ENCODE measurements at places on chromosomes 1 and 21. TPM values are rescaled to one million over a fixed set of nuclear protein-coding genes. Genes with fewer than 3 reads are reported as not detected.
A peak's percentile ranks its signal among the peaks of the same experiment; 100 is the strongest.

DNA sequence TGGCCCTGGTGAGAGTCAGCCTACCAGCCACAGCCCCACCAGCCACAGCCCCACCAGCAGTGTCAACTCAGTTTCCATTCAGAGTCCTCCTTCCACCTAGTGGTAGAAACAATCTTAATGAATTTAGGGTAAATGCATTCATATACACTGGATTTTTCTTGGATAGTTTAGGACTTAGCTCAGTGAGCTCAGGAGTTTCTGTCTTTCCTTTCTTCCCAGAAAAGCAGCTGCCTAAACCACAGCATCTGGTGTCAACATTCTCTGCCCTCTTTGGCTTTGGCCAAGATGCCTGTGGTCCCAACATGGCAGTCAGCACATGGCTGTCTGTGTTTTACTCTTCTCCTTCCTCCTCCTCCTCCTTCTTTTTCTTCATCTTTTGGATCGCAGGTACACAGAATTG lies 94.0 kb downstream of the CLIC6 start:
- DNase-seq = no peak

DNA sequence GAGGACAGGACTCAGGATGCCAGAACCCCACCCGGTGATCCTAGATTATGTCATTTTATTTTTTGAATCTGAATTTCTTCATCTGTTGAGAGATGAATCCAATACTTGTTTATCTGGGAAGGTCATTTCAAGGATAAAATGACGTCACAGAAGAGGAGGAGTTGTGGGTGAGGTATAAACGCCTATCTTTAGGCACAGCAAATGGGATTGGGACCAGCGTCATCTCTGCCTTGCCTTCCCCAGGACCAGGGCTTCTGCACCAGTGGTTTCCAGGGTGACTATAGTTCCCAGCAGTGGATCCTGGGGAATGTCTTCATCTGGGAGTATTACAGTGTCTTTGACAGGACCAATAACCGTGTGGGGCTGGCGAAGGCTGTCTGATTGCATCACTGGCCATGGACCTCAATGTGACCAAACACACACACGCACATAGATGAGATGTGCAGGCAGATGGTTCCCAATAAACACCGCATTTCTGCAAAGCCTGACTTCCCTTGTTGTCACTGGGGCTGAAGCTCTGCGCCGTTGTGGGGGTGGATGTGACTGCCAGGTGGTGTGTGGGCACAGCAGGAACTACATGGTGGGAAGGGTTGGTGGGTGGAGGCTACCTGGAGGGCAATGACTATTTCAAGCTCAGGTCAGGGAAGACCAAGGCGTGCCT lies 28.1 kb downstream of the KCNA10 start:
- no peak for DNase-seq

DNA sequence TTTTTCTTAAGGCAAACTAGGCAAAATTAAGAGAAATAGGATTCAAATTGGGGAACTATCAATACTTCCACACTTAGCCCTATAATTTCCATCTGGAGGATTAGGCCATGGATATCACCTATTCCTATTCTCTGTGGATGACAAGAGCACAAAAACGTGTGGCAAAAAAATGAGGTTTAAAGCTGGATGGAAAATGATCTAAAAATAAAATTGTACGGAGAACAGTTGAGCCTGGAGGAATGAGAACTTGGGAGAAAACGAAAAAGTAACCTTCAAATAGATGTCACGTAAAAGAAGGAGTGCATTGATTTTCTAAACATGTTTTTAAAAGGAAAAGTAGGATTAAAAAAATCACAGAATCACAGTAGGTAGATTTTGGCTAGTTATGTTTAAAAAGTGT lies 55.7 kb downstream of the RGS4 start:
- no peak for DNase-seq

GRCh38 chr1:2882966-2883696 lies 81.6 kb upstream of the TTC34 start:
- DNase-seq = no peak

The GJB3 gene
- polyA plus RNA-seq = 163 TPM

DNA sequence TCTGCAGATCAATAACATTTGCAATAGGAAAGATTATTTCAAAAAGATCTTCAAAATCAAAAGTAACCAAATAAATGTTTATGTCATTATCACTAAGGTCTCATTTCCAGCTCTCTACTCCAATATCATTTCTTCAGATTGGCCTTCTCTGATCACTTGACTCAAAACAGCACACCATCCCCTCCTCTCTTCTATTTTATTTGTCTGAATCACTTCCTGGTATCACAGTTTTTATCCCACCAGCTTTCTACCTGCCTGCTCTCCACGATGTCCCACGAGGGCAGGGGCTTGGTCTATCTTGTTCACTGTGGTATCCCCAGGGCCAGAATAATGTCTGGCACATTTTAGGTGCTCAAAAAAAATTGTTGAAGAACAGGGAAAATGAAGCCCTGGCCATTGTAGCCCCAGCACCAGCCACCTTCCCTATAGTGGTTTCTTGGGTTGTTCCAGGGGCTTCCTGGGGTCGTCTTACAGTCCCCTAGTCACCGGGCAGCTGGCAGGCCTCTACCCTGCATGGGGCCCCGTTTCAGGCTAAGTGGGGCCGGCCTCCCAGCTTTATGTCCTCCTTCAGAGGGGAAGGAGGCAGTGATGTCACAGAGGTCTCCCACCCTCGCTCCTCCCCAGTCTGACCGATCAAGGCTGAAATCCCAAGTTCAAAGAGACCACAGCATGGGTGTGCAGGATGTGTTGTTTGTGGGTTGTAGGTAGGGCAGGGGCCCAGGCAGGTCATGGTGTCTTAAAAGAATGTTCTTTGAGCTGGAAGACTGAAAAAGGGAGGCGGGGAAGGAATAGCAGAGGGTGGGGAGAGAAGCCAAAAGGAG lies 3.5 kb upstream of the PADI1 start:
- no peak for DNase-seq

- no peak for DNase-seq
Measured at GRCh38 chr1:156194300-156194652, 372 bp downstream of the SLC25A44 start.

The SPRR1A gene
- polyA plus RNA-seq = 35.0 TPM

The BLACAT1 gene
- polyA plus RNA-seq = 4.0 TPM

The IKBKE gene
- polyA plus RNA-seq = 8.2 TPM

The SV2A gene
- polyA plus RNA-seq = 0.28 TPM

DNA sequence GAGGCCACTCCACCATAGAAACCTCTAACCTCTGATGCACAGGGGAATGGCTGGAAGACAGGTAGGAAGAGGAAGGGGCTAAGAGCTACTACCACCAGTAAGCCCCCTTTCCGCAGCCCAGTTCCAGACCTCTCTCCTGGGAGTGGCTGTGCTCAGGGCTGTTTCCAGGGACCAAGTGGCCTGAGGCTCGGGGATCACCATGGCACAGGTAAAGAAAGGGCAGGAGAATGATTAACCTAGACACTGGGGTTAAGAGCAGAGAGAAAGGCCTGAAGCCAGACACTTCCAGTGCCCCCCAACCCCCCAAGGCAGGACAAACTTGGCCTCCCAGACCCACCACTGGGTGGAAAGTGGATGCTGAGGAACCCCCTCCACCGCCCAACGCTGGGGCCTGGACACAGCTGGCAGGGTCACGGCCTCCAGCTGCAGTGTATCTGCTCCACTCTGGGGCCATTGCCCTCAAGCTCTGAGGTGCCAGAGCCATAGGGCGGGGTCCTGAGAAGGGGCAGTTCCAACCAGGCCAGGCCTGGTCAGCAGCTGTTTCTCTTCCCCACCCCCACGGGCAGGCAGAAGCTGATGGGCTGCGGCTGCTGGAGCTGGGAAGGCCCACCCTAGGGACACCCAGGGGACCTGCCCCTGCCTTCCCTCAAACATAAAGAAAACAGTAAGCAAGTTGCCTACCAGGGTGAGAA lies 2.6 kb downstream of the TAGLN2 start:
- no peak for DNase-seq

The OR10Z1 gene
- not detected for polyA plus RNA-seq

GRCh38 chr1:9374748-9375341 lies 82.2 kb downstream of the SPSB1 start:
- DNase-seq = no peak

The CFAP74 gene
- polyA plus RNA-seq = not detected

DNA sequence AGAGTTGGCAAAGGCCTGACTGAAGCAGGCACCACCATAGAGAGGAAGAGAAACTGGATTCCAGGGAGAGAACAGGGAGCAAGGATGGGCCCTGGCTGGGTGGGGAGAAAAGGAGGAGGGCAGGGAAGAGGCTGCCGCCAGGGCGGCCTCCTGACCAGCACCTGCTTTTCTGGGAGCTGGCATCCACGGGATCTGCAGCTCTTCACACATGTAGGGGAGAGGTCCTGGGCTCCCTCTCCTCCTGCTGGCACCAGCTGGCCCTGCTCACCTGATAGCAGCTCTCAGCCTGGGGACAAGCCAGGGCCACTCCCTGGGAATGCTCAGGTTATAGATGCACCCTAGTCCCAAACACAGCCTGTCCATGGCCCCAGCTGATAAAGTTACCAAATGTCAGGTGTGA lies 39.9 kb downstream of the TEX35 start:
- no peak for DNase-seq

GRCh38 chr1:223709598-223709997 lies 2.7 kb upstream of the CAPN2 start:
- no peak for DNase-seq

The CTSE gene
- polyA plus RNA-seq = 0.68 TPM

DNA sequence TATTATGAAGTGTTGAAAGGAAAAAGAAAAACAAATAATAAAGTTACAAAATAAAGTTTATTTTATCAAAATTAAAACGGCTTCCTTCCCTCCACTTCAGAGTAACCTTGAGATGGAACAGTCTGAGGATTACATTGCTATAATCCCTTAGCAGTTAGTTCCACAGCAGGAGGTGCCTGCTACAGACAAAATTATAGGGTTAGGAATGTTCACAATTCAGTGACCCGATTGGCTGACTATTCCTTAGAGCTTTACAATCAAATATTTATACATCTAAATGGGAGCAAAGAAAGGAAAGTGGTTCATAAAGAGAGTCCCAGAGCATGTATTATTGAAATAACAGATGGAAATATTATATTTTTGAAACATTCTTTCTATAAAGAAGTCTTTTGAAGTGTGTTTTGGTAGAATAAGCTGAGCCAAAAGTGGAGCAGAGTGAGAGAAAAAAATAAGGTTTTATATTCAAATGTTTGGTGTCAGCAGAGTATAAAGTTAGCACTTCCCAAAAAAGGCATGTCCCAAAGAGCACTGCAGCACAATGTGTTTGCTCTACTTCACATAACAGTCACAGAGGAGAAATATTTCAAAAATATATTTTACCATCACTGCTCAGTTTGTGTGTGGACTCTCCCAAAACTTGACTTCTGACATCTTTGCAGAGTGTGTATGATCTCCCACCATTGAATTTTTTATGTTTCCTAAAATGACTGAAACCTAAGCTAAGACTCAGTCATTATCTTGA lies 71.4 kb upstream of the GORAB start:
- DNase-seq = no peak

The LHX8 gene
- polyA plus RNA-seq = not detected

GRCh38 chr21:35034203-35034926 lies 14.7 kb downstream of the RUNX1 start:
- DNase-seq = no peak

DNA sequence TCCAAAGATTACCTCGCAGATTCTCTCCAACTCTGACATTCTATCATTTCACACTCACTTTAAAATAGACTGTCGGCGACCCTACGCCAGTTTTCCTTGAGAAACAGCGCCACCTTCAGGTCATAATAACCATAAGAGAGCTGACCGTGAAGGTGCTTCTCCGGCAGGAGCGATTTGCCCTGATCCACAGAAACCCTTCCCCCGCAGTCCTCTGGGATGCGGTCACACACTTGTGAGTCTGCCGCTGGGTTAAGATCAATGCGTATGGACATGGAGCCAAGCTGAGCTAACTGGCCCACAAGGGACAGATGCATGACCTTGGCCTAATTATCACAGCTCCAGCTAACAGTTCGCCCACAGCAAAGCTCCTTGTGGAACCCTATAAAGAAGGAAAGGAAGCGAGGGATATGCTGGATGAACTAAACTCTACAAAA lies 32.8 kb upstream of the IFNAR2 start:
- DNase-seq = peak; percentile 33

DNA sequence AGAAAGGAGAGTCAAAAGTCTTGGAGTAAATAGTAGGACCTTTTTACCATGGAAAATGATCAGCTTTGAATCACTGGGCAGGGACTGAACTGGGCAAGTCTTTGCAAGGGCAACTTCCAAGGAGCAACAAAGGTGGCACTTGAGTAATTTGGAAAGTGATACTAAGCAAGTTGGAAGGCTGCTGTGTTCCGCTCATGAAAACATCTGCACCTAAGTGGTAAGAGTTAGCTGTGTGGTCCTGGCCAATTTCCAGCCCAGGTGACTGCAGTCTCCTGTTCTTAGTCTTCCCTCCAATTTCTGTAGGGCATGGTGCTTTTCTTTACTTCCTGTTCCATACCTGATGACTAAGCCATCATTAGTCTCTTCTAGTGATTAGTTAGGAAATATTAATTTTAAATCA lies 35.5 kb upstream of the PRDM2 start:
- DNase-seq = peak; percentile 93

GRCh38 chr1:8739377-8739776 lies 78.1 kb downstream of the RERE start:
- DNase-seq = no peak

DNA sequence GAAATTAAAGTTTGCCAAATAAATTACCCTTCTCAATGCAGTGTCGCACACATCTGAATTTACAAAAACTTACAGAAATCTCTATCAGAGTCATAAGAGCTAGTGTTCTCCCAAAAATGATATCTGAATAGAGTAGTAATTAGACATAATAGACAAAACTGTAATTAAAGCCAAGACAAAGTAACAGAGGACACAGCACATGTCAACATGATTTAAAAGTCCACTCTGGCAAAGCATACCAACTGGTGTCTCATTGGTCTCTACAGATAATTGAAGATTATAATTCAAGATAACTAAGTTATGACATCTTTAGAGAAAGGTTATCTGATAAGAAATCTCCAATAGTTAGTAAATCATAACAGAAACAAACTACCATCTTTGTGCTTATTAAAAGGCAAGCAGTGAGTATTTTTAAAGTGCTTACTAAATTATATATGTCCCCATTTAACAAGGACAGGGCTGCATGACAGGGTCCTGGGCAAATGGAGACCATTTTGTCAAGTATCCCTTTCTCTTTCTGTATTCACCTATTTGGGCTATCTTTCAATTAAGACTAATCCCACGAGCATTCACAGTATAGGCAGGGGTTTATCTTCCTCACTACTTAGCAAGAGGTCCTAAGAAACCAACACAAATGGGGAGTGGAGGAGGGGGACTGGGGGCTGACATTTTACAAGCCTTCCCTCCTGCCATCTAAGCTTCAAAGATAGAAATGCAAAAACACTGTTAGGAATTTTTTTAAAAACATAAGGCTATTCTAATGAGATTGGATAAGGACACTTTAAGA lies 26.0 kb downstream of the PTP4A2 start:
- DNase-seq = no peak

The CRYAA gene
- not detected for polyA plus RNA-seq

- DNase-seq = no peak
Measured at GRCh38 chr1:93015590-93015989, 54.3 kb upstream of the DIPK1A start.

DNA sequence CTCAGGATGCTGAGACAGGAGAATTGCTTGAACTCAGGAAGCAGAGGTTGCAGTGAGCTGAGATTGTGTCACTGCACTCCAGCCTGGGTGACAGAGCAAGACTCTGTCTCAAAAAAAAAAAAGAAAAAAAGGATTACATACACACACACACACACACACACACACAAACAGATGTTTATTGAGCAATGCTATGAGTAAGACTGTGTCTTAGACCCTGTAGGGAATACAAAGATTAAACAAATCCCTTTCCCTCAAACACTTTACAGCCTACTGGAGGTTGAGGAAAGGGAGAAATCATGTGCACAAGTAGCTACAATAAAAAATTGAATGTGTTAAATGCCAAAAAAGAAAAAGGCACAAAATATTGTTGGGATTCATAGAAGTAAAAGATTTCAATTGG lies 58.1 kb downstream of the RPAP2 start:
- no peak for DNase-seq

GRCh38 chr1:201332616-201333335 lies 44.7 kb downstream of the TNNT2 start:
- DNase-seq = no peak
